ENCODE measurements at places on chromosomes 11 and 22.

- DNase-seq, result peak; percentile 14
Observed at GRCh38 chr11:35305670-35306382, 113.5 kb downstream of the SLC1A2 start.

GRCh38 chr11:118856314-118856713 is 27.4 kb upstream of the CXCR5 start:
- no peak for DNase-seq

DNA sequence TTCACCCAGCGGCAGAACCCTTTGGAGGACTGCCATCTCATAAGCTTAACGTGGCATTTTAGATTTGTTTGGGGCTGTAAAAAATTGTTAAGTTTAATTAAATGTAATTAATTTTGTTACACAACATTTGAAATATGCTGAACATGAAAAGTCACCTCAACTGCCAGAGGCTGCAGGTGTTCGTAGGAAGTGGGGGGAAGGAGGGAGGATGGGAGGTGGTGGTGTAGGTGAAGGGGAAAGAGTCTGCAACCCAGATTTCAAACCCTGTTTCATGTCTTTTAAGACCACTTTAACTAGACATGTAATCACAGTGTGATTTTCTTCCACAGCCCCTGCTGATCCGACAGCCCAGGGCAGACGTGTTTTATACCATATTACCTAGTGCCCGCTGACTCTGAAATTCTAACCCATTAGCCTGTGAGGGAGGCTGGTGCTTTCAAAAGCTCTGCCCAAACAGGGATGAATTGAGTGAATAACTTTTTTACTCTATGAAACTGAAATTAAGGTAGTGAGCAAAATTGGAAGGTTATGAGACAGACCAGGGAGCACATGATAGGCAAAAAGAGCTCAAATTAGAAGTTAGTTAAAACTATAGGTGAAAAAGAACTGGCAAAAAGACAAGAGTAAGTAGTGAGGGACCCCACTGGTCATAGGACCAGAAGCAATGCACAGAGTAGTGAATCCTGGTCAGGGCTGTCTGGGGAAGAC is 279.8 kb downstream of the DDX10 start:
- DNase-seq, result no peak

DNA sequence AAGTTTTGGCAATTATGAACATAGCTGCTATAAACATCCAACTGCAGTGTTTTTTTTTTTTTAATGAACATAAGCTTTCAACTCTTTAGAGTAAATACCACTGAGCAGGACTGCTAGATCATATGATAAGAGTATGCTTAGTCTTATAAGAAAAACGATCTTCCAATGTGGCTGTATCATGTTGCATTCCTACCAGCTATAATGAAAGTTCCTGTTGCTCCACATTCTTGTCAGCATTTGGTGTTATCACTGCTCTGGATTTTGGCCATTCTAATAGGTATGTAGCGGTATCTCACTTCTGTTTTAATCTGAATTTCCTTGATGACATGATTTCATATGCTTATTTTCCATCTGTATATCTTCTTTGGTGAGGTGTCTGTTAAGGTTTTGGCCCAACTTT is 50.4 kb downstream of the PDGFD start:
- no peak for DNase-seq

DNA sequence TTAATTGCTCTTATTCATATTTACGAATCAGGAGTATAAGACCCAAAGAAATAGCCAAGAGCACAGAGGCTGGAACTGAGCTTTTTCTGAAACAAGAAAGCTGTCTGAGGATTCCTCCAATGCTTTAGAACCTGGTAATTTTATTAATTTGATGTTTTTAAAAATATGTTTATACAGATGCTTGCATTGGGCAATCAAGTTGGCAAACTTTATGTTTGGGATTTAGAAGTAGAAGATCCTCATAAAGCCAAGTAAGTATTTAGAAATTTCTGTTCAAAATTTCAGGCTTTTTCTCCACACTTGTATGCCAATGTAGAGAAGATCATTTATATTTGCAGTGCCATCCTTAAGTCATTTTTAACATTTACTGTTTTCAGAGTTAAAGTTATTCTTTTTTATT is 24.3 kb upstream of the HIKESHI start:
- no peak for DNase-seq

DNA sequence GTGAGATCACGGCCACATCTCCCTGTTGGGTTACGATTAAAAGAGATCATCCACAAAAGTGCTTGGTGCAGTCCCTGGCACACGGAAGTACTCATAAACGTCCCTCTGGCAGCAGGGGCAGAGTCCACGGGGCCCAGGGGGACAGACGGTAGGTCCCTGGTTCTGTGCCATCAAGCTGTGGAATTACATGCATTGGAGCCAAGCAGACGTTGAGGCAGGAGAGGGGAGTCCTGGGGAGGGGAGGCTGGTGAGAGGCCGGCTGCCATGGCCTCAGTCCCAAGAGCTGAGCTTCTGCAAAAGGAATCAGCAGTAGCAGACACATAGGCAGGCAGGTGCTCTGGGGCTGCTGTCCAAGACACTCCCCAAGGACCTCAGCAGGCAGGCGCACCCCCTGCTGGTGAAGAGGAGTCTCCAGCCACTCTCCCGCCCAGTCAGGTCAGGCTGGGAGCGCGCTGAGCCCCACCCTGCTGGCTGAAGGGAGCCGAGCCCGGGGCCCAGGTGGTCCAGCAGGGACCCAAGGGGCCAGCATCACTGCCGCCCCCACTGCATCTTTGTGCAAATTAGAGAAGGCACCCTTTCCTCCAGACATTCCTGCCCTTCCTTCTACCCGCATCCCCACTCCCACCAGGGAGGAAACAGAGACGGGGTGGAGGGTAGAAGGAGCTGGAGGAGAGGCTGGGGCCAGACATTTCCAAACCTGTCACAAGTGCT is 7.6 kb upstream of the KCTD17 start:
- no peak for DNase-seq

DNA sequence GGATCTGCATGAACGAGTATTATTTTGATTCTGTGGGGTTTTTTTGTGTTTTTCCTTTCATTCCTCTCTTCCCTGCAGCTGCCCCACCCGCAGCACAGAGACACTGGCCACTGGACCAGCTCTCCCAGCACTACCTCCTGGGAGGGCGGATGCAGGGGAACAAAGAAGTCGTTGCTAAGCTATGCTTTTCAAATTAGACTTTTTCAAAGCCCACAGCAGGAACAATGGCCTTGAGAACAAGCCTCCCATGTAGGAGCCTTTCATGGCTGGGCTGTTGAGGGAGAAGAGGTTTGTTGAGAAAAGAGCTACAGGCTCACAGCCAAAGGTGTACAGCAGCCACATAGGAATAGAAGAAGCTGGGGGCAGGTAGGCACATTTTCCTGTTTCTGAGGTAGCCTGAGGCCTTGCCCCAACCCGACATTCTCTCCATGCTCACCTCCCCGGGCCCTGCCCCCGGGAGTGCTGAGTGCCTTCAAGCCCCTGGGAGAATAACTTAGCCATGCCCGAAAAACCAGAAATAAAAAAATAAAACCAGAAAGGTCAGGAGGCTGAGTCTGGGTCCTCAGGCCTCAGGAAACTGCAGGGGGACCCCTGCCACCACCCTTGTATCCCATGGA is 20.5 kb upstream of the SYT12 start:
- DNase-seq, result no peak

DNA sequence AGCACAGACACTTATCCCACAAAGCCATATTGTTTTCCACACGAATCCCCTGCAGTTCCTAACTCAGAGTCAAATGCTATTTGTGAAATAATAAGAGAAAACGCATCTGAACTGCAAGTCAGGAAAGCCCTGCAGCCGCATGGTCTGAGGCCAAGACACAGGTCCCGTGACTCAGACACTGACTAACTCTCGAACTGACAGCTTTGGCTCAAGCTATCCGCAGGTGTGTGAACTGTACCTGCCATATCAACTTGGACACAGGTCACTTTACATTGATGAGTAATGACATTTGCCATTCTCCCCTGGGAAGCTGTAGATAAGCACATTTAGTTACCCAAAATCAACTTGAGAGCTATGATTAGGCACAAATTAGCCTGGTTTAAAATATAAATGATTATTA is 34.9 kb upstream of the NFRKB start:
- no peak for DNase-seq

DNA sequence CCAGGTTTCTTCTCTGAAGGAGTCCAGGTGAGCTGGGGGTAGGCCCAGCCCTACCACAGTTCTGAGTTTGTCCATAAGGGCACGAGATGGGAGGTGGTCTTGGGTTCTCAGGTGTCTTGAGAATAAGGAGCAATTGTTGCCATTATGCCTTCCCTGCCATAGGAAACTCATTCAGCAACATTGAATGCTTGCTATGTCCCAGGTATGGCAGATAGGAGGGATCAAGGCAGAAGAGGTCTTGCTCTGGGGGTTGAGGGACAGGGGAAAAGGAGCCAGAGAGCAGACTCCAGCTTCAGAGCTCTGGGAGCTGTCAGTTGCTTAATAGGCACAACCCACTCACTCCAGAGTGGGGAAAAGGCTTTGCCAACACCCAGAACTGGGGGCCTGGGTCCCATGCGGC is 4.3 kb downstream of the SELENOM start:
- DNase-seq, result no peak

DNA sequence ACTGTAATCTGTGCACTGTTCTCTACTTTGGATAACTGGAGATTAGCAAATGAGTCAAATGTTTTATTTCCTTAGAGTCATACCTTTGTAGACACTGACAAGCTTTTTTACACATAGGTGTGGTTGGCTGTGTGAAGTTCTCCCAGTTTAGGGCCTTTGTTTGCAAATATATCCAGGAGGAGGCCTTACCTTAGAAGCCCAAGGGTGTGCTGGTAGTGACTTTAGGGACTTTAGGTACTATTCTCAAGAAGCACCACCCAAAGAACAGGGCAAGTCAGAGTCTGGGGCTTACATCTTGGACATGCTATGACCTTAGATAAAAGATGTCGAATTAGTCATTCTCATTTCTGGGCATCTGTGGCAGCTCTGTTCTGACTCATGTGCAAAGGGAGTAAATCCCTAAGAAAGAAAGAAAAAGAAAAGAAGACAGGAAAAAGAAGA is 4.8 kb upstream of the FAR1 start:
- no peak for DNase-seq

GRCh38 chr11:106627694-106628093 is 390.6 kb downstream of the GUCY1A2 start:
- DNase-seq, result no peak

DNA sequence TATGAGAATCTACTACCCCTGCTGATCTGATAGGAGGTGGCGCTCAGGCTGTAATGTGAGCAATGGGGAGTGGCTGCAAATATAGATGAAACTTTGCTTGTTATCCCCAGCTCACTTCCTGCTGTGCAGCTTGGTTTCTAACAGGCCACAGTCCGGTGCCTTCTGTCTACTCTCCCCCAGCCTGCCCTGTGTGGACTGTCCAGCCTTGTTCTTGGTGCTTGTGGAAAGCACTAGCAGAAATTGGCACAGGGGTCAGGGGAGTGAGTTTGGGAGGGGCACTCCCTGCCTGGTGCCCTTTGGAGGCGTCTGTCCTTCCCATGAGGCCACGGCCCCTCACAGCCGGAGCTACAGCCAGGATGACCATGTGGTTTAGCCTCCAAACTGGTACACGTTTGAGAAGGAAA is 14.3 kb downstream of the MOV10L1 start:
- DNase-seq, result no peak

- DNase-seq, result no peak
Observed at GRCh38 chr11:119885861-119886567, 157.0 kb upstream of the NECTIN1 start.

DNA sequence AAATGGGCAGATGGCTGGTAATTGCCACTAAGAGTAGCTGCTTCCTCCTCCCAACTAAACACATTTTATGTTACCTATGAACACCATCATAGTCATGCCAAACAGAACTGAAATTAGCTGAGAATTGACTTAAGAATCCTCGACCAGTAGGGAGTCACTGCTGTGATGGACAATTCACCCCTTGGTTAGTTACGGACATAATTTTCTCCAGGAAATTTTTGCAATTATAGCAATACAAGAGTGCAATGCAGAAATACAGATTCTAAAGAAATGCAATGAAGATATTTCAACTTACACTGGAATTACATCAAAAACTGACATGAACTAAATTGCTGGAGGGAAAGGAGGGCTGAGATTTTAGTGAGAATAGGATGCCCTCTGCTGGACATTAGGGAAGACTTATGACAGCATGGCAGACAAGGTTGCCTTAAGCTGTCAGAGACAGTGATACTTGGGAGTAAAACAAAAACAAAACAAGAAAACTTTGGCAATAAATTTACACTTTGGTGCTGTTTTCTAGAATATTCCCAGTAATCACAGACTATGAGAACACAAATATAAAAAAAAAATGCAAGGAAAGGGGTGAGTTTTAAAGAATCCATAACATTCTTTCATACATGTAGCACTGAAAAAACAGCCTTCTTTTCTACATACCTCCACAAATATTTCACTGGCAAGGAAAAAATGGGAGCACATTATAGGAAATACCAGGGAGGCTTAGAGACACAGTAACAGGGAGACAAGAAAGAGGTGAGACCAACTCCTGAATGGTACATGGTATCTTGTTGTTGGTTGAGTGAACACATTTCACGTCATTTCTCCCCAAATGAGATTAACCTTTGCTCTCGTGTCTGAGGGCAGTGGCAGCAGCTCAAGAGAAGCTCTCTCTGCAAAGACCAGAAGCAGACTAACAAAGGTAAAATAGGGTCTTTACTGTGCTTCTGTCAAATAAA is 11.2 kb upstream of the PPP2R1B start:
- DNase-seq, result no peak

DNA sequence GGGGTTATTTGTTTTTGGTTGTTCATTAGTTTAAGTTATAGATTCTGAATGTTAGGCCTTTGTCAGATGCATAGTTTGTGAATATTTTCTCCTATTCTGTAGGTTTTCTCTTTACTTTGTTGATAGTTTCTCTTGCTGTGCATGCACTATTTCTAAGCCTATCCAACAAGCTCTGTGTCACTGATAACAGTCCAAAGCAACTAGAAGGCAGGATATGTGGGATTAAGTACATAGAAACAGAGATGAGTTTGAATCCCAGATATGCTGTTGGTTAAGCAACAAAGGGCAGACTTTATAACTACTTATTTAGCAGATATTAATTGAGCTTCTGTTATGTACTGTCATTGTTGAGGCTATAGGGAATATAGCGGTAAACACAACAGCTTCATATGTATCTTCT is 390.4 kb downstream of the INSC start:
- DNase-seq, result no peak

DNA sequence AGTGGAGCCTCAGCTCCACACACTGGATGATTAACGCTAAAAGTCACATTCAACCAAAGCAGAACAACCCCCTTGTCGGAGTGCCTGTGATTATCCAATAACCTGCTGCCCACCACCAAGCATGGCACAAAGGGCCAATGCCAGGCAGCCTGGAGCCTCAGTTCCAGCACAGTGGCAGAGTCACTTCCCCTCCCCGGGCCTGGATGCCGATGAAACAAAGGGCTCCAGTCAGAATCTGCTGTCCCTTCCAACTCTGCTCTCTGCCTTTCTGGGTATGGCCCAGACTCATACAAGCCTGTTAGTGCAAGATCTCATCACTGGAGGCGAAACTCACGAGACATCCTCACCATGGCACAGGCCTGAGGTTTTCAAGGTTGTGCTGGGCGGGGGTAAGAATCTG is 52.1 kb downstream of the CLTCL1 start:
- no peak for DNase-seq

DNA sequence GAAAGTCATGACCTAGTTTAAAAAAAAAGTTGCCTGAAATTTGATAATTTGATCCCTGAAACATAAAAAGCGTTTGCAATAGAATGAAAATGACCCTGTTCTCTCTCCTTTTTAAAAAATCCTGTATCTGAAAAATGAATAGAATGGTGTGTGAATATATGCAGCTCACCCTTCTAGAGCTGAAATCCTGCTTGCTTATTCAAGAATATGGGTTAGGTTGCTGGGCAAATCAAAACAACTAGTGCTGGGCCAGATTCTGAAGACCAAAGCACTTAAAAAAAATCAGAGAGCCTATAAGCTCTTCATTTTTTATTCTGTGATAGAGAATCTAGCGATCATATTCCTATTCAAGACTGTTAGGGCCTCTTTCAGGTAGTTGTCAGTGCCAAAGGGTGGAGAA is 131.6 kb downstream of the MPPED2 start:
- DNase-seq, result no peak
